ENCODE measurements at places on chromosomes 2 and 18.

- DNase-seq, result no peak
- H3K36me3 ChIP-seq, result no peaks in the 10 kb centered on the region
- peaks cover 8% of the 10 kb centered on the region for H3K27me3 ChIP-seq
These were observed 98.6 kb downstream of the AGAP1 start for GRCh38 chr2:235592430-235592829.

DNA sequence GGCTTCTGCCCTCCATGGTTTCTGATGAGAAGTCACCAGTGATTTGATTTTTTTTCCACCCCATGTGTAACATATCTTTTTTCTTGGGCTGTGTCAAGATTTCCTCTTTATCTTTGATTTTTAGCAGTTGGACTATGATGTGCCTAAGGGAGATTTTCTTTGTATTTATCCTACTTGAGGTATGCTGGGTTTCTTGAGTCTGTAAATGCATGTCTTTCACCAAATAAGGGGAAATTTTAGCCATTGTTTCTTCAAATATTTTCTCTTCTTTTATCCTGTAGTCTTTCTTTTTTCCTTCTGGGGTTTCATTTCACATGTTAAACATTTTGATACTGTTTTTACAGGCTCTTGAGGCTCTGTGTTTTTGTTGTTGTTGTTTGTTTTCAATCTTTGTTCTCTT is 33.7 kb upstream of the PLB1 start:
- H3K4me3 ChIP-seq, result no peak overlapping the region
- H3K27me3 ChIP-seq, result peaks cover 6% of the 10 kb centered on the region
- no peak overlapping the region for H3K27ac ChIP-seq
- peaks cover 14% of the 10 kb centered on the region for H3K4me1 ChIP-seq
- DNase-seq, result no peak

- H3K4me3 ChIP-seq, result no peak overlapping the region
- no peak for DNase-seq
- H3K27me3 ChIP-seq, result peaks cover 3% of the 10 kb centered on the region
These were observed 241.6 kb downstream of the TCF4 start for GRCh38 chr18:55346387-55346786.

DNA sequence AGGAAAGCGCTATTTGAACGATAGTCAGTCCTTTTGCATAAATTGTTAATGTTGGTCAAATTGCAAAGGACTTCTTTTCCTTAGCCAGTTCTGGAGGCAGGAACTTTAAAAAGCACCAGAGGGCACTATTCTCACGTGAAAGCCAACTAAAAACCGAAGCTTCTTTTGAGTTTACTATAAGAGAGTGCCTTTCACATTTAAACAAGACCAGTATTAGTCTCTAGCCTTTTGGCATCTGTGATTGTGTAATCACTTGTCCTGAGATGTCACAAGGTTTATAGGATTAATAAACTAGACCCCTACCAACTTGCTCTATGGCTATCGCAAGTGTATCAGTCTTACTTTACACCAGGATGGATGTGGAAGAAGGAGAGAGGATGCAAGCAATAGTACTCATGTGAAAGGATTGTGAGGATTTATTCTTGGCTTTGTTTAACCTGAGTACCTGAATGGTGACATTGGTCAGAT is 14.4 kb upstream of the STAT4 start:
- no peak overlapping the region for H3K4me3 ChIP-seq
- H3K27me3 ChIP-seq, result no peaks in the 10 kb centered on the region
- H3K4me1 ChIP-seq, result peaks cover 30% of the 10 kb centered on the region
- DNase-seq, result no peak
- peaks cover 4% of the 10 kb centered on the region for H3K36me3 ChIP-seq
- H3K27ac ChIP-seq, result peak overlapping the region; percentile 92

DNA sequence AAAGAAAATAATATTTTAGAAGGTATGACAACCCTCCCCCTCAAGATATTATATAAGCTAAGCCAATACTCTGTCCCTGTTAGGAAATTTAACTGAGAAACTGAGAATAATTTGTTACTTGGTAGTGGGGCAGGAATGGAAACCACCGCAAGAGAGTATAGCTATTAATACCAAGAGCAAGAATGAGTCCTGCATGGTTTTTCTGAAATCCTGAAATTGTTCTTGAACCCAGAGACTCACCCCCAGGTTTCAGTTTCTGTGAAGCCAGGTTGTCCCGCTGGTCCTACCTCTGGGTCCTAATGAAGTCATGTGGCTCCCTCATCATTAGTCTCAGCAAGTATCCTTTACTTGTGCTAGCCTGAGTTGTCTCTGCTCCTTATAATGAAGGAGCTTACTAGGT is 671.0 kb upstream of the ACVR2A start:
- no peaks in the 10 kb centered on the region for H3K36me3 ChIP-seq
- H3K27me3 ChIP-seq, result no peaks in the 10 kb centered on the region
- no peak overlapping the region for H3K4me3 ChIP-seq
- DNase-seq, result no peak
- H3K27ac ChIP-seq, result no peak overlapping the region

- peaks cover 8% of the 10 kb centered on the region for H3K36me3 ChIP-seq
- H3K4me3 ChIP-seq, result no peak overlapping the region
- no peak for DNase-seq
- no peaks in the 10 kb centered on the region for H3K27me3 ChIP-seq
These were observed 75.8 kb downstream of the ACTR3 start for GRCh38 chr2:113965644-113966043.

- H3K4me1 ChIP-seq, result peaks cover 17% of the 10 kb centered on the region
- H3K27ac ChIP-seq, result peak overlapping the region; percentile 98
- H3K4me3 ChIP-seq, result peak overlapping the region; percentile 90
- no peaks in the 10 kb centered on the region for H3K27me3 ChIP-seq
These were observed 649 bp downstream of the ESCO1 start for GRCh38 chr18:21599585-21600525.

DNA sequence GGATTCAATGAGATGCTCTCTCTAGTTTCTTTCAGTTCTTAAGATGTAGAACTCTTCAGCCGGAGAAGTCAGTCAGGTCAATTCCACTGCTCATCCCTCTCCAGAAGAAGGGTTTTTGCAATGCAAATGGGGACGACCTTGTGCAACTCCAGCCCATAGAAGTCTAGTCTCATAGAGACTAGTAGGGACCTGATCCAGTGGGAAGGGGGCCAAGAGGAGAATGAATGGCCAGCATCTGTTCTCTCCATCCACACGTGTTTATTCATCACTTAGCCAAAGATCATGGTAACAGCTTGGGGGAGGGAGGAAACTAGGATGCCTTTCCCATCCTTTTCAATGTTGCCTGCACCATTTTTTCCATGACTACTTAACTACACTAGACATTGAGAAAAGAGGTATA is 120.2 kb downstream of the LAMA3 start:
- peaks cover 6% of the 10 kb centered on the region for H3K27me3 ChIP-seq
- H3K36me3 ChIP-seq, result no peaks in the 10 kb centered on the region
- no peak overlapping the region for H3K27ac ChIP-seq
- DNase-seq, result no peak
- peaks cover 2% of the 10 kb centered on the region for H3K4me1 ChIP-seq
- H3K4me3 ChIP-seq, result no peak overlapping the region

DNA sequence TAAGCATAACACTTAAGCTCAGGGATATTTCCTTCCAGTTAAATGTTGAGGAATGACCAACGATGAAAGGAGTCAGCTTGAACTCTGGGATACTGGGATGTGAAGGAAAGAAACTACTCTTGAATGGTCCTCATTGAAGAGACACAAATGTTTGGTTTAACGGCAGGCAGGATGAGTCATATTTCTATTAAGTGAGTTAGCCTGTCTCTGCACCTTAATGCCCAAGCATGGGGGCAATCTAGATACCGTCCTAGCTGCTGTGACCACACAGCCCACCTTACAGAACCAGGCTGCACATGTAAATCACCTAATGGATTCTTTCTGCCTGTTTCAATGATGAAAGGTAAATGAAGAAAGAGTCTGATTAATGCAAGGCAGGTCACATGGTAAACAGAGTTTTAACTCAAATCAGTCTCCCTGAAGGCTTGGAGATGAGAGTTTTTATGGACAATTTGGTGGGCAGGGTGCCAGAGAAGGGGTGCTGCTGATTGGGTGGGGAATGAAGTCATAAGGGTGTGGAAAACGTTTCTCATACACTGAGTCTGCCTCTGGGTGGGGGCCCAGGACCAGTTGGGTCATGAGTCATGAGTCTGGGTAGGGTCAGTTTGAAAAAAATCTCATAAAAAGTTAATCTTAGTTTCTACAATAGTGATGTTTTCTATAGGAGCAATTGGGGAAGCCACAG is 144.6 kb upstream of the MMADHC start:
- H3K27me3 ChIP-seq, result no peaks in the 10 kb centered on the region
- H3K36me3 ChIP-seq, result no peaks in the 10 kb centered on the region
- no peak overlapping the region for H3K4me3 ChIP-seq
- H3K27ac ChIP-seq, result no peak overlapping the region
- DNase-seq, result no peak
- no peaks in the 10 kb centered on the region for H3K4me1 ChIP-seq

GRCh38 chr2:50535971-50536759 is 495.8 kb downstream of the NRXN1 start:
- H3K4me3 ChIP-seq, result no peak overlapping the region
- no peaks in the 10 kb centered on the region for H3K4me1 ChIP-seq
- no peaks in the 10 kb centered on the region for H3K36me3 ChIP-seq
- H3K27ac ChIP-seq, result no peak overlapping the region
- no peaks in the 10 kb centered on the region for H3K27me3 ChIP-seq

DNA sequence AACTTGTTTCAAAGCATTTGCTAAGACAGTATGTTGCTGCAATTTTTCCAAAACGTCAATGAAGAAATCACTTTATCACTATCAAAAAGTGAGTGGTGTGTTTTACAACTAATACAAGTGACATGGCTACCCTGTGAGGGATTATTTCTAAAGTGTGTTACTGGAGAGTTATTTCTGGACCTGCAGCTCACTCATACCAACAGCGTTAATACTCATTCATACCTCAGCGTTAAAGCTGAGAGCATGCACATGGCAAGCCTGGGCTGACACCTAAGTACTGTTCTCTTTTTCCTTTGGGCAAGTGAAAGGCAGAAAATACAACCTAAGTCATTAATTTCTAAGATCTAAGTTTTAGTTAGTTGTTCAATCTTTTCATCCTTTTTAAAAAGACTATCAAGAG is 13.0 kb upstream of the MRPL19 start:
- no peak overlapping the region for H3K4me3 ChIP-seq
- no peak overlapping the region for H3K27ac ChIP-seq
- DNase-seq, result no peak

DNA sequence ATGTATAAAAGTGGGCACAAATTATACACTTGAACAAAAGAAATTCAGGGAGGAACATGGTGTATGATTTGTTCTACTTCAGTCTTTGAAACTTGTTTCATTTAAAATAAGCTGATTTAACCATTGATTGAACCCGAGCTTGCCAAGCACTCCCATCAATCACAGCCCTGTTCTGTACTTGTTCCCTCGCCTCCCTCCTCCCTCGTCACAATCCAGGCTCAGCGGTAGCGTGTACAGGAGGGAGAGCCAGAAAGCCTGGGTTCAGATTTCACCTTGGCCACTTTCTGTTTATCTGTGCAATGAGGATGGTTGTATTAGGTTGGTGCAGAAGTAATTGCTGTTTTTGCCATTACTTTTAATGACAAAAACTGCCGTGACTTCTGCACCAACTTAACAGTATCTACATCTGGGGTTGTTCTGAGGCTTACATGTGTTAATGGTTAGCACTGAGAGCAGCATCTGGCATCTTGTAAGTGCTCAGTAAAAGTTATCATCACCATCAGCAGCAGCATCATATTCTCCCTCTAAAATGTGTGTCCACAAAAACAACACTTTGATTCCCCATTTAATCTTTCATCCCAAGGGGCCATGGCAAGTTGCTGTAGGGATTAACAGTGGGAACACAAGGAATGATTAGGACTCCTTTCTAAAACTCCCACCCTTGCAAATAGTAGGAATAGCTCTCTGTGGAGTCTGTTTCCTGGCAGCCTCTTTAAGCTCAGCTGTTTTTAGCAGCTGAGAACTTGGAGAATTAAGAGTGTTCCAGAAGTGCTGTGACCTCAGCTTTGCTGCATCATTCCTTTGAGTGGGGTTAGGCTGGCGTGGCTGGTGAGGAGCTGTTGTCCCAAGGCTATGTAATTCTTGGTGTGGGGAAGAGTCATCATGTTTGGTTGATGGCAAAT is 4.7 kb downstream of the DPYSL5 start:
- DNase-seq, result no peak
- no peak overlapping the region for H3K27ac ChIP-seq
- peaks cover 4% of the 10 kb centered on the region for H3K4me1 ChIP-seq

GRCh38 chr2:88765154-88765888 is 73.8 kb downstream of the RPIA start:
- H3K27me3 ChIP-seq, result peaks cover 7% of the 10 kb centered on the region
- no peak overlapping the region for H3K4me3 ChIP-seq
- H3K4me1 ChIP-seq, result no peaks in the 10 kb centered on the region
- H3K36me3 ChIP-seq, result peaks cover 3% of the 10 kb centered on the region

GRCh38 chr2:124241-124880 is 78.1 kb upstream of the FAM110C start:
- no peaks in the 10 kb centered on the region for H3K27me3 ChIP-seq
- H3K27ac ChIP-seq, result peak overlapping the region; percentile 56
- no peak for DNase-seq
- H3K4me3 ChIP-seq, result no peak overlapping the region
- no peaks in the 10 kb centered on the region for H3K36me3 ChIP-seq

- no peak overlapping the region for H3K27ac ChIP-seq
- no peaks in the 10 kb centered on the region for H3K4me1 ChIP-seq
- H3K27me3 ChIP-seq, result no peaks in the 10 kb centered on the region
- no peak overlapping the region for H3K4me3 ChIP-seq
- H3K36me3 ChIP-seq, result no peaks in the 10 kb centered on the region
These were observed 351.6 kb downstream of the PIK3C3 start for GRCh38 chr18:42306594-42306980.

- no peaks in the 10 kb centered on the region for H3K27me3 ChIP-seq
- peaks cover 10% of the 10 kb centered on the region for H3K4me1 ChIP-seq
- DNase-seq, result no peak
- H3K27ac ChIP-seq, result peak overlapping the region; percentile 26
These were observed 10.8 kb upstream of the TAF4B start for GRCh38 chr18:26215247-26215970.

- H3K36me3 ChIP-seq, result no peaks in the 10 kb centered on the region
- H3K4me3 ChIP-seq, result no peak overlapping the region
- DNase-seq, result no peak
- H3K27me3 ChIP-seq, result no peaks in the 10 kb centered on the region
- H3K4me1 ChIP-seq, result no peaks in the 10 kb centered on the region
These were observed 228.6 kb upstream of the CHST9 start for GRCh38 chr18:27413495-27414401.

GRCh38 chr2:72955228-72956049 is 38.1 kb downstream of the EMX1 start:
- H3K27ac ChIP-seq, result peak overlapping the region; percentile 93
- peak overlapping the region; percentile 30 for H3K4me3 ChIP-seq
- H3K36me3 ChIP-seq, result no peaks in the 10 kb centered on the region
- H3K27me3 ChIP-seq, result no peaks in the 10 kb centered on the region
- peaks cover 33% of the 10 kb centered on the region for H3K4me1 ChIP-seq
- no peak for DNase-seq

GRCh38 chr2:175575346-175576258 is 394.1 kb upstream of the ATP5MC3 start:
- H3K27me3 ChIP-seq, result peaks cover 44% of the 10 kb centered on the region
- H3K27ac ChIP-seq, result peak overlapping the region; percentile 67
- H3K36me3 ChIP-seq, result peaks cover 9% of the 10 kb centered on the region

GRCh38 chr2:86485103-86485502 is 43.9 kb downstream of the KDM3A start:
- no peak for DNase-seq
- no peaks in the 10 kb centered on the region for H3K27me3 ChIP-seq
- no peak overlapping the region for H3K4me3 ChIP-seq
- H3K4me1 ChIP-seq, result peaks cover 37% of the 10 kb centered on the region
